ENCODE measurements at places on chromosomes 12 and 14.

- DNase-seq = no peak
Measured at GRCh38 chr12:82054566-82054965, 295.4 kb upstream of the PPFIA2 start.

- DNase-seq = no peak
Measured at GRCh38 chr12:123245678-123246077, 12.4 kb downstream of the MTRFR start.

DNA sequence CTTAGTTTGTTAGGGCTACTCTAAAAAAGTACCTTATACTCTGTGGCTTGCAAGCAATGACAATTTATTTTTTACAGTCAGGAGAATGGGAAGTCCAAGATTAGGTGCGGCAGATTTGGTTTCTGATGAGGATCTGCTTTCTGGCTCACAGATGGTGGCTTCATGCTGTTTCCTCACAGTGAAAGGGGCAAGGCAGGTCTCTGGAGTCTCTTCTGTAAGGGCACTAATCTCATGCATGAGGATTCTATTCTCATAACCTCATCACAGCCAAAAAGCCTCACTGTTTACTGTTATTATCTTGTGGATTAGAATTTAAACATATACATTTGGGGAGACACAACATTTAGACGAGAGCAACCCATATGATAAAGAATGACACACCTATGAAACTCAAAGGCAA is 1957.4 kb upstream of the SEL1L start:
- no peak for DNase-seq

- DNase-seq = no peak
Measured at GRCh38 chr14:102315121-102315520, 4.4 kb upstream of the ZNF839 start.

- DNase-seq = no peak
Measured at GRCh38 chr12:96220902-96221301, 26.7 kb downstream of the ELK3 start.

GRCh38 chr14:103562179-103562428 is 353 bp downstream of the BAG5 start:
- no peak for DNase-seq

GRCh38 chr14:37830271-37830670 is 234.8 kb downstream of the TTC6 start:
- DNase-seq = no peak

GRCh38 chr12:54384591-54385041 is at the start of gene ZNF385A:
Gene ZNF385A, minus strand, starts transcription at chr12:54384733. Its CDS starts 219 bp downstream, at chr12:54384514.
- DNase-seq = no peak

- no peak for DNase-seq
Measured at GRCh38 chr12:104243551-104243950, 28.0 kb downstream of the TXNRD1 start.

DNA sequence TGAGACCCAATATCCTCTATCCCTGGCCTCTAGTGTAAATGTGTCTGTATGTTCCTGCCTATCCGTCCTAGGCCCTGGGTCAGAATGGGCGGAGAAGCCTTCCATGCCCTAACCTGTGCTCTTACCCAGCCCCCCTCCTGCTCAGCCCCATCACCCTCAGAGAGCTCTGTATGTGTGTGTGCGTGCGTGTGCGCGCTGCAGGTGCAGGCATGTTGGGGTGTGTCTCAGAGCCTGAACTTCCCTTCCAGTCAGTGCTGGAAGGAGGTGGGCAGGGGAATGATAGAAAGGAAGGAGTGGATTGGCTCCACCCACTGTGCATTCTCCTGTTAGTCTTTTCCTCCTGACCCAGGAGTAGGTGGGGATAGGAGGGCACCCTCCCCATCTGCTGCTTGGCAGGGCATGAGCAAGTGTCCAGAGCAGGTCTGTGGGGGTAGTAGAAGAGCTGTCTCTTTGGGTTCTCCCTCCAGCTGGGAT is 7.2 kb downstream of the NAB2 start:
- no peak for DNase-seq

DNA sequence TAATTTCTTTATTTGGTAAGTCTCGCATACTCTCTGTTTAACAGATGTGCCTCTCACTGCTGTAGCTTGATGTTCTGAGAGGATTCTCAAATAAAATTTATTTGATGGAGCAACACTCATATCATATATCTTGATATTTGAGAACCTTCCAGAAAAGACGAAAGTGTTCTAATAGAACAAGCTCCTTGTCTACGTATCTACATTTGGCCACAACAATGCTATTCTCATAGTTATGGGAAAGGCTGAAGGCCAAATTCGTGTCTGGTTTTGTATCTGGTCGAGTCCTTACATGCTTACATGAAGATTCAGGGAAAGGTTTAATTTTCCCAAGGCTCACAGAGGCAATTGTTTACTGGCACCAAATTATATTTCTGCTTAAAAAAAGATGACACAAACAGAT is 186.7 kb upstream of the SLC38A2 start:
- DNase-seq = no peak

DNA sequence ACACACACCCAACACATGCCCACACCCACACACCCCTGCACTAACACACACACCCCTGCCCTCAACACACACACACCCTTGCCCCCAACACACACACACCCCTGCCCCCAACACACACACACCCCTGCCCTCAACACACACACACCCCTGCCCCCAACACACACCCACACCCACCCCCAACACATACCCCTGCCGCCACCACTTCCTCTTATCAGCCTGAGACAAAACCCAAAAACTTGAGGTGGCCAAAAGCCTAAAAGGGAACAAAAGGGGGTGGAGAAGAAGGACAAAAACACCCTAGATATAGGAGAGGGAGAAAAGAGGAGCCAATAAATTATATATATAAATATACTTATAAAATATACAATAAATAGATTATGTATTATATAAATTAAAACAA is 9.1 kb upstream of the DEGS2 start:
- no peak for DNase-seq

DNA sequence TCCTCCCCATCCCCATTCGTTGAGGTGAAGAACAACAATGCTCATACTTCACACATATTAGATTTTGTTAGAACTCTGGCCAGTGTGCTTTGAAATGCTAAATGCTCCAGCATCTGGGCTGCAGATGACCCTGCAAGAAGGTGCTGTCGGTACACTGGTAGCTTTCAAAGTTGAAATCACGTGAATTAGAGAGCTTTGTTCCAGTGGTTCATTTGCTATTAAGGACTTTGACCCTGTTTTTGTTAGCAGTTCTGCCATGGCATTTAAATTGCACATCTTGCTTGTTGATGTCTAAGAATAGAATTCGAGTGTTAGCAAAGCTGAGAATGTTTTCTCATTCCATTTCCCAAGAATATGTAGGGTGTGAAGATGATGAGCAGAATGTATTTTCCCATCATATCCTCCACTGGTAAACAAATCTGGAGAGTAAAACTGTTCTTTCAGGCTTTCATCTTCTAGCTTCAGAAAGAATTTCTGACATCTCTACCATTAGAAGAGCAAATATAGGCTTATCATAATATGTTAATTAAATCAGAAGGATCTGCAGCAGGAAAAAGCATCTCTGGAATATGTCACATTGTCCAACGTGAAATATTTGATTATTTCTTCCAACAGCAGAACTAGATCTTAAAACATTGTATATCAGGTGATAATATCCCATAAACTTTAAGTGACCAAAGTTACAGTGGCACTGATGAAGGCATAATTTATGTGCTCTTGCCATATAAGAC is 98.8 kb upstream of the PDE3A start:
- no peak for DNase-seq

DNA sequence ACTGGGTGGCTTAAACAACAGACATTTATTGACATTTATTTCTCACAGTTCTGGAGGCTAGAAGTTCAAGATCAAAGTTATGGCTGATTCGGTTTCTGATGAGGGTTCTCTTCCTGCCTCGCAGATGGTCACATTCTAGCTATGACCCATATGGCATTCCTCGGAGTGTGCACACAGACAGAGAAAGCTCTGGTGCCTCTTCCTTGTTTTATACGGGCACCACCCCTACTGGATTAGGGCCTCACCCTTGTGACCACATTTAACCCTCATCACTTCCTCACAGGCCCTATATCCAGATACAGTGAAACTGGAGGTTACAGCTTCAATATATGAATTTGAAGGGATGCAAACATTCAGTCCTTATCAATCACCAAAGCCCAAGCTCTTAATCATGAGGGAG is 77.0 kb upstream of the OVCH1 start:
- DNase-seq = no peak

DNA sequence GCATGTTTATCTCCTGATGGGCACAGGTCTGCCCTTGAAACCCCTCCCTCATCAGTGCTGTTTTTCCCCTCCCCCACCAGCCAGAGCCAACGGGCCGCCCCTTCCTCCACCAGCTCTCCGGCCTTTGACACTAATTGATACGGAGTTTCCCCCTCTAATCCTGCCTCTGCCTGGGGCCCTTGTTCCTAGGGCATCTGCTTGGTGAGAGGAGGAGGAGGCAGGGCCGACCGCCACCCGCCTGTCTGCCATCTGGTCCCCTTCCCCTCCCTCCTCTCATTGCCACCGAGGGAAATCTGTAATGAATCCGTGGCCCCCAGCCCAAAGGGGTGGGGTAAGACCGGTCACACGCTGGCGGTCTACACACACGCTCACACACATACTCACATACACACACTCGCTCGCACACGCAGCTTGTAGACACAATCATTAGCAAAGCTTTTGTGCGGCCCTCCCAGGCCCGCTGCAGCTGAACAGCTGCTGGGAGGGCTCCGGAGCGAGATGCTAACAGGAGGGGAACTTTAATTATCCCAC is 27.4 kb downstream of the SRRM4 start:
- DNase-seq = peak; percentile 67

- DNase-seq = no peak
Measured at GRCh38 chr12:125289970-125290369, 224.7 kb downstream of the AACS start.

- no peak for DNase-seq
Measured at GRCh38 chr14:58565832-58566231, 71.9 kb upstream of the DACT1 start.

- peak; percentile 47 for DNase-seq
Measured at GRCh38 chr12:7929083-7929792, 6.7 kb downstream of the SLC2A3 start.

DNA sequence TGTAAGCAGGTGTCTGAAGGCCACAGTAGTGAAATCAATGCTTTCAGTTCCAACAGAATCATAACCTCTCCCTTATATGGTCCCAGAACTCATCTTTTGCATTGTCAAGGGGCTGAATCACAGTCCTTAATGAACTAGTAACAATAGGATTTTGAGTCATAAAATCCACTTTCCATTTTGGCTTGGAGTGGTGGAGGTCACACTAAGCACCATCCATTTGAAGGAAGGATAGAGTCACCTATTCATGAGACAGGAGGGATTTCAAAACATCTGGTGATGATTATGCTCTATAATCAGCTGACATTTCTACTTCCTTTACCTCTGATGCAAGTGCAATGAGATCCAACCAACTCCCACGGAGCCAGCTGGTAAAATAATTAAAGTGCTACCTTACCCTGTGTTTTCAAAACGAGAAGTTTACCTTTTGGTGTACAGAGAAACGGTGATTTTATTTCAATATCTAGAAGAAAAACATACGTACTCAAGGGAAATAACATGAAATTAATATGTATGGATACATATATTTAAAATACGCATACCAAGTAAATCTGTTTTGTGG is 59.1 kb downstream of the TMEM132D start:
- no peak for DNase-seq

Measured in NCI-H1092 treated with DMSO at 0.1 percent for 48 hours (cell line).